Suppressor macrophage (primary cell): ENCODE measurements at places on chromosomes 3 and 15.

DNA sequence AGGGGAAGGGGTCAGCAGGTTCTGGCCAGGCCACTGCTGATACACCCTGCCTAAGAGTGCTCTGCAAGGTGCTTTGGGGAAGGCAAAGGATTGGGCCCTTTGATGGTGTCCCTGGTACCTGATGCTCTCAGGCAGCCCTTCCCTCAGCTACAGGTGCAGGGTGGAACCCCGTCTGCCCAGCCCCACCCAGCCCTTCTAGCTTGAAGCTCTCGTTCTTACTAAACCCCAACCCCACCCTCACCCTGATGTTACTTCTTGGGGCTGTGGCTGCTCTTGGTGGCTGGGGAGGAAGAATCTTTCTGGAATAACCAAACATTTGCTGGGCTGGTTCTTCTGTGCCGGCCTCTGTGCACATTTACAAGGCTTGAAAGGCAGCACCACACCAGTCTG lies 6.4 kb downstream of the GNAI2 start:
- DNase-seq = no peak

DNA sequence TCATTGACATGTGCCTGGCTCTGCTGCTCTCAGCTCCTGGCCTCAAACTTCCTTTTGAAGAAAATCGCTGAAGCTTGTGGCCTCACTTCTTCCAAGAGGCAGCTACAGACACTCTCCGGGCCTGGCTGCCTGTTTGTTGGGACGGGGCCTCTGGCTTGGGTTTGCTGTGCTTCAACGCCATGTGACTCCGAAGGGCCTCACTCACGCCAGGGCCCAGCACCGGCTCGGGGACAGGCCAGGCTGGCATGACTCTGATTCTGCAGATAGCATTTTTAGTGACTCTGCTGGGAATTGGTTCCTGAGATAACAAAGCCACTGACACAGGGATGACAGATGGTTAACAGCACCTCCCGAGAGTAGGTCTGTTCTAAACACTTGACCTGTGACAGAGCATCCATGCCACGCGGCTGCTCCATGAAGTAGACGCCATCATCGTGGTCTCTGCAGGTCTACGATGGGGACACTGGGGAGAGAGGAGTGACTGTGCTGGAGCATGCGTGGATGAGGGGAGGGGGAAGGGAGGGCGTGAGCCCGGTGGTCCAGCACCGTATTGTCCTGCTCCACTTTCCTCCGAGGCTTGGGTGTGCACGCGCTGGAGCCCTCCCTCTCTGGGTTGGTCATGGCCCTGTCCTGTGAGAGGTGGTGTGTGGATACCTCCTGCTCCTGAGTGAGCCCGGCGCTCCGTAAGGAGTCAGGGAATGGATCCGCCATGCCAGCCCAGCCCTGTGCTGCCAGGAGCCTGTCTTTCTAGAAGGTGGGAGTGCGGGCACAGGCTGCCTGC lies 133.6 kb downstream of the TJP1 start:
- DNase-seq = no peak

- DNase-seq = no peak
Observed at GRCh38 chr15:67819636-67820035, 5.7 kb upstream of the SKOR1 start.

- no peak for DNase-seq
Observed at GRCh38 chr3:14175383-14176037, 2.9 kb downstream of the XPC start.

GRCh38 chr15:83846847-83847246 lies 192.9 kb downstream of the ADAMTSL3 start:
- DNase-seq = no peak

GRCh38 chr3:18501679-18502343 lies 76.7 kb upstream of the SATB1 start:
- peak; percentile 75 for DNase-seq

- DNase-seq = no peak
Observed at GRCh38 chr3:122975163-122975923, 52.2 kb downstream of the SEMA5B start.

DNA sequence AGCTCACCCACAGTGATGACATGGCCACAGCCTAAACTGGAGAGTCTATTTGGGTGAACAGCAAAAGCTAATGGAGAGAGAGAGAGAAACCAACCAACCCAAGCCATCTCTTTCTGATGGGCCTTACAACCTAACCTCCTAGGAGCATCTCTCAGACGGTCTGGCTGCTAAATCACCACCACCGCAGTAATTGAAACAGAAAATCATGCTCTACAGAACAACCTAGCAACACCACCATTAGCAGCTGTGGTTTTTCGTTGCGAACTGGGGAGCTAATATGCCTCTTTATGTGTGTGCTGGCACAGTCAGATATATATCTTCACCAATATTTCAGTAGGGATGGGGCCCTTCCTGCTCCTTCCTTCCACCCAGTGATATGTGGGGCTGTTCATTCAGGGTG lies 166.9 kb upstream of the PROK2 start:
- no peak for DNase-seq

GRCh38 chr3:49689046-49689907 lies at the start of the genes MST1 and RNF123:
MST1 (minus strand) TSS chr3:49689474; CDS start chr3:49688691, 783 bp downstream.
RNF123 (plus strand) TSS chr3:49689557; CDS start chr3:49691166, 1,609 bp downstream.
- DNase-seq = peak; percentile 93

- peak; percentile 72 for DNase-seq
Observed at GRCh38 chr3:153373606-153374005, 211.6 kb downstream of the RAP2B start.

- no peak for DNase-seq
Observed at GRCh38 chr15:77564938-77565337, 67.8 kb downstream of the LINGO1 start.

- DNase-seq = no peak
Observed at GRCh38 chr3:78004571-78004970, 964.7 kb downstream of the ROBO2 start.

DNA sequence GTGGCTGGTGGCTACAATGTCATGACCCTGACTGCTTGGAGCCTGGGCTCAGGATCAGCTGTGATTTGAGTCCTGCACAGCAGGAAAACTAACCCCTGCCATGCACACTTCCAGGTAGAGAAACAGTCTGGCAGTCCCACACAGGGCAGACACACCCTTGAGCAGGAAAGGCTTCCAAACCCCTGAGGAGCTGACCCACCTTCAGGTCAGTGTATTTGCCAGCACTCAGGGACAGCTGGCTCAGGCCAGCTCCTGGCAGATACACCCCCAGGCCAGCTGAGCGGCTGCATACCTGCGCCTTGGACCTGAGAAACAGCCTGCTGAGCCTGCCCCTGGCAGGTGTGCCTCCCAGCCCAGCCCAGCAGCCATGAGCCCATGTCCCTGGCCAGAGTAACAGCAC lies 22.2 kb upstream of the CDAN1 start:
- no peak for DNase-seq

DNA sequence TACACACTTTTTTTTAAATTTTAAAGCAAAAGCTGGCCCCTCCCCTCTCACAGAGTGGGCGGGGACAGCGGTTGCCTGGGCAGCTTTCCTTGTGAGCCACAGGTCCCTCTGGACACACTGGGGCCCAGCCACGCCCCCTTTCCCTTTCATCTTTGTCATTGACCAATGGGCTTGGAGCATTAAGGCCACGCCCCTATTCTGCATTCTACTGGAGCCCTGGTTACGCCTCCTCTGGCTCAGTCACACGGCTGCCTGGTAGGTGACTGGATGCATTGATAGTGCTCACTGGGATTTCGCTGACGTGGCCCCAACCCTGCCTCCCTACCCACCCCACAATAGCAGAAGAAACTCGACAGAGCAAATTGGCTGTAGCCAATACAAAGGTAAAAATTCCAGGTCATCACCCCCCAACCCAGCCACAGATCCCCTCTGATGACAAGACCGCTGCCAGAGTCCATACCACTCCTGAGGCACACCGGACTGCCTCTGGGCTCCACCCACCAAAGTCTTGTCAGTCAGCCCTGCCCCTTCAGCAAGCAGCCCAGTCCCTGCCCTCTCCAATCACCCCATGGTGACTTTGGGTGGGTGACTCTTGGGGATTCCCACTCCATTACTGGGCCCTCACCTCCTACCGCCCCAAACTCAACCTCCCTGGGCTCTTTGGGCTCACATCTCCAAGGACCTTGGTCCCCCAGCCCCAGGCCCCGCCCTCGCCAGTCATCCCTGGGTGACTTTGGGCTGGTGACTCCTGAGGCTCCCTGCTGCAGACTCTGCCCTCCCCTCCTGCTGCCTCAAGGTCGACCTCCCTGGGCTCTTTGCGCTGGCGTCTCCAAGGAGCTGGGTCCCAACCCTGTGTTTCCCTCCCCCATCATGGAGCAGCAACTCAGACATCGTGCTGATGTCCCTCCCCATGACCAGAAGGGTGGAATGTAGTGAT lies 112.2 kb upstream of the FAN1 start:
- DNase-seq = no peak

DNA sequence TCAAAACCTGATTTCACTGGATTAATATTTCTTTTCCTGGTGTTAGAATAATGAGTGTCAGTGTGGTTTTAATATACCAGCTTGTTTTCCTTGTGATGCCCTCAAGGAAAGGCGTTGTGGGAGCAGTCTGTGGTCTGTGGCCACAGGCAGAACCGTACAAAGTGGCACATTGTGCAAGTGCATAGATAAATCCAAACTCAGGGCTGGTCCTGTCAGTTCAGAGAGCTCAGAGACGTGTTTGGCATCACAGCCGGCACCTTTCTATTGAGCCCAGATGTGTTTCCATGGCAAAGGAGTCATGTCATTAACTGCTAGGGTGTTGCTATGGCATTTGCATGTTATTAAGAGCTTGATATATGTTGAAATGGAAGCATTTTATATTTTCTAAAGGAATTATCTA lies 289.9 kb upstream of the RASGRP1 start:
- DNase-seq = no peak

DNA sequence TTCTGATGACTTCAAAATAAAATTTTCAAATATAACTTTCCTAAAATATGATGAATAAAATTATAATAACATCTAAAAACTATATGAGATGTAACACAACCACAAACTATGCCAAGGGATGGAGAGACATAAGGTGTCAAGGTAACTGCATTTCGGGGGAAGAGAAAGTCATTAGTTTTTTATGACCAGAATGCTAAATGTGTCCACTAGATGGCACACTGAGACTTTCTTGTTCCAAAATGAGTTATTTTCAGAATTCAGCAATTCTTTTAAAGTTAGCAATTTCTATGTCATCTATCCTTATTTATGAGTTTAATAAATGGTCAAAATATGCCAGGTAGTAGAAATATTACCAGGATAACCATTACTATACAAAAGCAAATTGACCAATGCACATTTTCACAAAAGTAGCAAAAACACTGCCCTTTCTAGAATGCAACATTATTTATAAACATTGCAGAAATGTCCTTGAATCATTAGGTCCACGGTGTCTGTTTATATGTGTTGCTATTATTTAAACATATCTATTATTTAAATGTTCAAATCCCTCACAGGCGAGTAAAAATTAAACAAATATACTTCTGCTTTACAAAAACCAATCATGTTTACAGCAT lies 374.2 kb downstream of the PLCL2 start:
- peak; percentile 62 for DNase-seq

DNA sequence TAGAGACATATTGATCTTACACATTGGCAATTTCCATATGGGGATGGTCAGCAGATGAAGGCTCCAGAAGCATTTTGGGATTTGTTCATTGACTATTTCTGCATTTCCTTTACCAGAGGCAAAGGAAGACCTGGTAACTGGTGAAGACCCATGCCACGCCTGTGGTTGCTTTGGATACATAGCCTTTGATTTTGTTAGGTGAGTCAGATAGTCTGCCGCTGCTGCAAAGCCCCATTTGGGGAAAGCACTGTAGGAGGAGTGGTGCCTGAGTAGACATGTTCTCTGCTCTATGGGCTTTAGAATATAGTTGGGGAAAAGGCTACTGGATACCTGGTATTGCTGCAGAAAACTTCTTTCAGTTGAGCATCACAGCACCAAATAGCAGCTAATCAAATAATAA lies 56.8 kb downstream of the TFG start:
- DNase-seq = no peak

DNA sequence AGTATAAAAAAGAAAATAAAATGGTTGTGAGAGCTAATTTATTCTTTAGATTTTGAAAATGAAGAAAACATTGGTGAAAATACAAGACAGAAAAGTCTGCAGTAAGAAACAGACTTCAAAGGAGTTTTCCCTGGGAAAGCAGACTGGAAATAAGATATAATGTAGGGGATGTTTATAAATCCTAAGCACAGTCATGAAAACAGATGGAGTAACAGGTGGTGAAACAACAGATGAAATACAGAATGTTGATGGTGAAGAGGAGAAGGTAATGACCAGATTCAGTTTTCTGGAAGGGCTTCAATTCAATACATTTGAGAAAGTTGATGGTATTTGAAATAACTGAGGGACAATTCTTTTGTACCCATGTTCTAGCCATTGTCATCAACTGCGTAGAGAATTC lies 353.9 kb downstream of the CHL1 start:
- no peak for DNase-seq

DNA sequence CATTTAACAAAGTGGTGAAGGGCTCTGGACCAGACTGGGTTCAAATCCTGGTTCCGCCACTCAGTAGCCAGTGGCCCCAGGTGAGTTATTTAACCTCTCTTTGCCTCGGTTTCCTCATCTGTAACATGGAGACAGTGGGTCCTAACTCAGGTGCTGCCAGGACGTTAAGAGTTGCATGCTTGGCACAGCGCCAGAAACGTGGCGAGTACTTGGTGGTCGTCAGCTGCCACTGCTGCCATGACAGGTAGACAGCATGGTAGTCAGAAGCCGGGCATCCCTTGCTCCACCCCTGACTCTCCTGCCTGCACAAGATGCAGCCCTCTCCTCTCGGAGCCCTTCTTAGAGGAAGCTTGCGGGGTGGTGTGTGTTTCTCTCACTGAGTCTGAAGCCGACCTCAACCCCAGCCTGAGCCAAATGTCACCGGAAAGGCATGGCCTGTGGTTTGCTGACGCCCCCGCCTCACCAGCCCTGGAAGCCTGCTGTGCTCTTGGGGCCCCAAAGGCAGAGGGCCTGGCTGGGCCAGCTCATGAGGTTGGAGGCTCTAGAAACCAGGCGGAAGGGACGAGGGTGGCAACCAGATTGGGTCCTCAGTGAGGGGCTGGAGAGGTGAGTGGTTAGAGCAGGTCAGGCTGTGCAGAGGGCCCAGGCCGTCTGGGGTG lies 160.8 kb upstream of the TLE3 start:
- peak; percentile 95 for DNase-seq

- peak; percentile 41 for DNase-seq
Observed at GRCh38 chr3:47163169-47164006, 525 bp downstream of the SETD2 start.

DNA sequence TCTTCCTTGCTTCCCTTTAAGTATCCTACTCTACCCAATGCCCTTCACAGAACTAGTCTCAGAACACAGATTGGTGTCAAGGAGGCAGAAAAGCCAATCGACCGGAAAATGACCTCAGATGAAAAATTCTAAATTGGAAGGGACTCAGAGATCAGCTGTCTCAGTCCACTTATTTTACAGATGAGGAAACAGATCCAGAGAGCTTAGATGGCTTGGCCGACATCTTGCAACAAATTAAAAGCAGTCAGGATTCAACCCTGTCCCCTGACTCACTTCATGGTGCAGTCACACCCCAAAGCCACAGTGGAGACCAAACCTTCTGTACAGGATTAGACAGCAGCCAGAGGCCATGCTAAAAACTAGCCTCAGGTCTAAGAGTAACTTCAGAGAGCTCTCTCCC lies 169.3 kb upstream of the BHLHE40 start:
- DNase-seq = no peak
